ENCODE measurements at places on chromosomes 13 and 19. TPM values are rescaled to one million over a fixed set of nuclear protein-coding genes. Genes with fewer than 3 reads are reported as not detected.

The KLK4 gene
- 188 TPM for total RNA-seq

The ABCC4 gene
- total RNA-seq: 33.3 TPM

The COL4A1 gene
- 37.3 TPM for total RNA-seq

The HIF3A gene
- 97.6 TPM for total RNA-seq
